ENCODE measurements at places on chromosomes 4 and X.

- DNase-seq: no peak
Observed at GRCh38 chrX:41043674-41044345, 41.4 kb upstream of the USP9X start.

DNA sequence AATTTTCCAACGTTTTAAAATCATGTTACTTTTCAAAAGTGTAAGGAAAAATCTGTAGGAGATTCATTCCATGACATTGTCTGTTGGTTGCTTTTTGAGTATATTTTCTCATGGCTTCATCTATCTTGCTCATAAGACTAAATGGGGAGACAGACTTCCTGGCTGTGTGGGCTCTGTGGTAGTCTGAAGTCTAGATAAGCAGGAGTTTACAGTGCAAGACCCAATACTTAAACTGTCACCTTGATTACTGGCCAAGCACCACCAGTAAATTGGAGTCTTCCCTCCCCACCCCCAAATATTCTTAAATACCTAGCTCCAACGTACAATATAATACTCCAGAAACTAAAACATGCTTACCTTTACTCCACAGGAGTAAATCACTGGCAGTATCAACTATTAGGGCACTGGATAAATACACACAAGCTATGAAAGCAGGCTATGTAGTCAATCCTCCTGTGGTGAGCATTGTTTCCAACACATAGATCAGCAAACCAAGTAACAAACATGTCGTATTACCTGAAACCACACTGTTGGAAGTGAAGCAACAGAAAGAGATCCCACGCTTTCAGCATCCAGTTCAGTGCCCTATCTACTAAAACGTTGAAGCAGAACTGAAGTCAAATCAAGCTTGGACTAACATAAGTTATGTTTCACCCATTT, 6.2 kb downstream of the HNRNPD start:
- DNase-seq: no peak

DNA sequence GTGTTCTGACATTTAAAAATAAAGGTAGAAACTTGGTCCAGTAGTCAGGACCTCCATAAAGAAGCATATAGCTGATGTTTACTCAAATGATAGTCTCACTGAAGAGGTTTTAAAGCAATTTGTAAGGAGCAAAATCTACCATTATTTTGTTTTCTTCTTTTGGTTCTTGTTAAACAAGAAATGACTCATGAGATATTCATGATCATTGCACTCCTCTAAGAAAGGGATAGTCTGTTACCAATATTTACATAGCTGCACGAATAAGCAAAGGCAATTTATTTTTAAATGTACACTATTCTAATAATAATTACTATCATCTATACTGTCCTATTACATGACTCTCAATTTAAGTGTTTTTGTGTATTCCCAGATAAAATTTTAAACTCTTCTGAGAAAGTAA, 397.9 kb downstream of the FAM47B start:
- DNase-seq: no peak

DNA sequence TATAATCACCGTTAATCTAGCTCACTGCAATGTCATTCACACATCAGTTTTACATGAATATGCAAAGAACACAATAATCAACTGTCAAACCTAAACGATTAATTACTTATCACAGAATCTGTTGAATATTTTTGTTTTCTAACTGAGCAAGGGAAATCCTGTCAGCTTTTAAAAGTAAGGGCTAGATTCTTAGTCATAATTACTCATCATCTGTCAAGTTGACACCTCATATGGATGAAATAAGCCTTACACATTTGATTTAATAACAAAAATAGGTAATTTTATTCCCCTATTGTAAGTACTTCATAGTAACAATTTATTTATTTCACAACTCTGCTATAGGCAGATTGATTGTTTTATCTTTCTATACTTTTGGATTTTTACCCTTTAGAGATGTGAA, 32.7 kb downstream of the TMA16 start:
- no peak for DNase-seq

- DNase-seq: no peak
Observed at GRCh38 chr4:152959080-152959479, 23.0 kb downstream of the FHDC1 start.

DNA sequence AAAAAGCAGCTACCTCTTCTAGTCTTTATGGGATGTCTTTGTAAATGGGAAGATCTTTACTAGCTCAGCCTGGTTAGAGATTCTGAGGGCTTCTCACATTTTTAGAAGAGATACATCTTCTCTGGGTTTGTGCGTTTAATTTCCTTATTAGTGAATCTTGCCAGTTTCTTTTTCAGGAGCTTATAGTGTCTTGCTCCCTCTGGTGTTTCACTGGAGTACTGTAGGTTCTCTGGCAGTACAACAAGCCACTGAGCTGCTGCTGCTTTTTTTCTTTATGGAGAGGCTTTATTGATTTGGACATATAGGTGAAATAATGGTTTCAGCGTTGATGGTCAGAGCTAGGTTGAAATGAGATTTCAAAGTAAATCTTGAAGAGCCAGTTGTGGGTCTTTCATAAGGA, 82.9 kb downstream of the LAS1L start:
- no peak for DNase-seq

DNA sequence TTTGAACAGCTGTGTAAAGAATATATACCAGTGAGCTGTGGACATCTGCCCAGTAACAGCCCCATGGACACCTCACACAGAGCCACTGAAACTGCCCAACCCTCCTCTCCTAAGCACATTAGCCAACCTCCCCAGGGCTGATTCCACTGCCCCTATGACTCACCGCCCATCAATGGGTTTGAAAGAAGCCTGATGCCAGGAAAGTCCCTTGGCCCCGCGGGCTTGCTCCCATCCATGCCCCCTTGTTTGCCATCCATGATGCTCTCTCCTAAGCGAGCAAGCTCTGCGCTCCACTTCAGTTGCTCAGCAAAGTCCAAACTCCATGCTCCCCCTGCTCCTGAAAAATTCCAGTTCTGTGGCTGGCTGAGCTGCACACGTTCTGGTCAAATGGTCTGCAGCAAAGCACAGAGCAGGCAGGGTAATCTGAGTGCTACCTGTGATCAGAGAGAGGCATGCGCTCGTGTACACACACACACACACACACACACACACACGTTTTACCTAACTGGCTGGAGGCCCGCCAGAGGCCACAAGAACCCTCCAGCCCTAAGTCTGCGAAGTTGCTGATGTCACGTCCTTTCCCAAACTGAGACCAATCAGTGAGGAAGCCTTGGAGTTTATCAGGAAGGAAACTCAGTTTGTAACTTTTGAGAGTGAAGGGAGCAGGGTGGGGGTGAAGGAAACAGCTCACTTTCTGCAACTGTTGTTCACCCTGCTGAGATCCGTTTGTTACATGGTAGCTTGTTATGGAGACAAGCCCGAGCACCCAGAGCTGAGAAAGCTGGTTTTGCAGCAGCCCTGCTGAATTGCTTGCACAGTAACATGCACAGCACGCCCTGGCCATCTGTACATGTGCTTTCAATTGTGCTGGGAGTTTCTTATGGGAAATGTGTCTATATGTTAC, at the start of gene ASB9:
Gene ASB9, minus strand, starts transcription at position 466 of the 904 bp plus-strand sequence. Its CDS starts 209 bp downstream, at position 257.
- peak; percentile 32 for DNase-seq

DNA sequence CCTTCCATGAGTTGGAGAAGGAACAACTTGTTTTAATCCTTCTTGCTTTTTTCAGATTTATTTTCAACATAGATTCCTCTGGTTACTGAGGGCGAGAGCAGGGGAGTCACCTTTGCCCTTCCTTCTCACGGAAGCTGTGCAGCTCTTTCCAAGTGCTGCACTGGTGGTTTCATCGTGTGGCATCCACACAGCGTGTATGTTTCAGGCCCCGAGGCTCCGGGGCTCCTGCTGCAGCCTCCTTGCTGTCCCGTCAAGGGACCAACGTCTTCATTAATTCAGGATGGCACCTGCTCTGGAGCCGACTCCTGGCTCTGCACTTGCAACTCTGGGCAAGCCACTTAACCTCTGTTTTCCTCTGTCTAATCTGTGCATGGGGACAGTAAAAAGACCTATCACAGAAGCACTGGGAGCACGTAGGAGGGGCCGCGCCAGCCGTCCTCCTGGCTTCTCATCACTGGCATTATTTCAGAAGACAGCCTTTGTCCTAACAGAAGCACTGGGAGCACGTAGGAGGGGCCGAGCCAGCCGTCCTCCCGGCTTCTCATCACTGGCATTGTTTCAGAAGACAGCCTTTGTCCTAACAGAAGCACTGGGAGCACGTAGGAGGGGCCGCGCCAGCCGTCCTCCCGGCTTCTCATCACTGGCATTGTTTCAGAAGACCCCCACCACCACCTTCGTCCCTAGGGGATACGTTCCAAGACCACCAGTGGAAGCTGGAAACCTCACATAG, 117.8 kb upstream of the NKX1-1 start:
- no peak for DNase-seq

GRCh38 chrX:39773923-39774773, 323.6 kb downstream of the BCOR start:
- DNase-seq: peak; percentile 53

- no peak for DNase-seq
Observed at GRCh38 chr4:165726831-165727230, 146.2 kb upstream of the TLL1 start.

- no peak for DNase-seq
Observed at GRCh38 chr4:156321203-156321602, 367.5 kb upstream of the CTSO start.

GRCh38 chrX:109685656-109686078, 47.4 kb downstream of the ACSL4 start:
- no peak for DNase-seq

GRCh38 chr4:182805750-182806149, 111.4 kb downstream of the DCTD start:
- no peak for DNase-seq

- no peak for DNase-seq
Observed at GRCh38 chrX:14896273-14896672, 23.1 kb downstream of the MOSPD2 start.

DNA sequence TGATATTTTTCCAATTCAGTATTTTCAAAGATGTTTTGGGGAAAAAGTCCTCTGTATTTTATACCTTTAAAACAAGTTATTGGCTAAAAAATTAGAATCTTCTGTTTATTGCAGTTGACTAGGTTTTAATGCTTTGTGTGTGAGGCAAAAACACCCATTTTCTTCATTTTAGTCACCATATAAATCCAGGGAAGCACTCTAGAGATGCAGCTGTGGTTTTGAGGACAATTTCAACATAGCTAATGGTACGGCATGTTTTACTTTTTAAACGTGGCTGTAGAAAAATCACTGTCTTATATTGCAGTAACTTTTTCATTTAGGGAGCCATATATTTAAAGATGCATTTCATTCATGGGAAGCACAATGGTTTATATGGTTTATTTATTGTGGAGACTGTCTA, 129.1 kb upstream of the PITX2 start:
- no peak for DNase-seq

DNA sequence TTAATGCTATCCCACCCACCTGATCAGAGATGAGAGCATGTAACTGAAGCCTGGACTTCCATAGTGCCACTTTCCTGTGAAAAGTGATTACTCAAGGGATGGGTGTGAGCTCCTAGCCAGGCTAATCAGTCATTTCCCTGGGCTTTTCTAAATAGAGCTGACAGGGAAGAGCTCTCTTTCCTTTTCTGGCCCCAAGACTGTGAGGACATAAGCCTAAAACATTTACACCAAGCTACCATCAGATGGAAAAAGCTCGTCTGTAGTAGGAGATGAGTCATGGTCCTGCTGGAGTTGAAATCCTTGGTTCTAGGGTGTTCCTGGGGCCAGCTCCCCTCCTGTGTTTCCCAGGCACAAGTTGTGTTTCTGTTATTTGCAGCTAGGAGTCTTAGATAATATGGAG, 52.4 kb upstream of the NDP start:
- no peak for DNase-seq

- DNase-seq: no peak
Observed at GRCh38 chr4:66591968-66592367, 921.7 kb upstream of the EPHA5 start.

DNA sequence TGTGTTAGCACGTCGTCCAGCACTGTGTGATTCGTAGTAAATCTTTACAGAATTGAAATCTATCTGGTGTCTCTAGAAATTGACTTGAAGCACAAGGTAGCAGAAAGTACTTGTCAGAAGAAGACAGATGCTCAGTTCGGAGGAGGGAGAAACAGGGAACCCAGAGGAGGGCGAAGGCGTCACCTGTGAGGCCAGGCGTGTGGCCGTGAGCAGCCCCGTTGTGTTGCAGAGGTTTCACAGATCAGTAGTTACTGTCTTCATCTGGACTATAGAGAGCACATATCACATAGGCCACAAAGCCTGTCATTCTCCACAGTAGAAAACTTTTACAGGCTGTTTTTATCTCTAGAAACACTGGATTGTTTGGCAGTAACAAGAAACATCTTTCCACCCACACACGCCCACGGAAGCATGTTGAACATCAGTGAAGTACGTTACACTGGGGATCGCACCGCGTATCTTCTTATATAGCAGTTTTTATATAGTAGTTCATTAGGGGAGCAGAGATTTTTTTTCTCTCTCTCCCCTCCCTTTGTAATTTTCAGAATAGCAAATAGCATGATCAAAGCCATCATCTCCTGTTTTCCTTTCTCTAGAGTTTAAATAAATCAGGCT, 48.1 kb upstream of the TLR3 start:
- no peak for DNase-seq

GRCh38 chrX:11995146-11995545, 143.1 kb upstream of the FRMPD4 start:
- no peak for DNase-seq

- DNase-seq: no peak
Observed at GRCh38 chr4:109389369-109390114, 44.1 kb upstream of the SEC24B start.

DNA sequence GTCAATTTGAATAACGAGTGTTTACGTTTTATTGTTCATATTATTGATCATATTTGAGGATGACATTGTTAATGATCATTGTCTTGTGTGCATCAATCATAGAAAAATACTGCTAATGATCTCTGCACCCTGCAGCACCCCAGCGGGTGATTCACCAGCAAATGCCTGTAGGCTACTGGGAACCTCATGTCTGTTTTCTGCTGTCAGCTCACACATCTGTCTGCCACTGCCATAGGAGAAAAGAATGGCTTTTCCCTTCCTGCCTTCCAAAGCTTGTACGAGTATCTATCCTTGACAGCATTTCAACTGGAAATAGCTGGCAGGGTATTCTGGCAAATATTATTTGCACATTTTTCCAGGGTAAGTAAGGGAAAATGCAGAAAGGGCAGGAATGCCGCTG, 272.1 kb upstream of the TRAM1L1 start:
- no peak for DNase-seq

GRCh38 chr4:113758372-113758771, 3.2 kb downstream of the CAMK2D start:
- no peak for DNase-seq

GRCh38 chr4:169025184-169025583, 15.1 kb upstream of the CBR4 start:
- DNase-seq: no peak
